ENCODE measurements at places on chromosomes 12 and 14.

GRCh38 chr14:61343991-61344405 is 22.6 kb downstream of the PRKCH start:
- no peaks in the 10 kb centered on the region for H3K36me3 ChIP-seq
- DNase-seq, result no peak
- H3K4me3 ChIP-seq, result no peak overlapping the region
- no peak overlapping the region for H3K27ac ChIP-seq
- H3K4me1 ChIP-seq, result no peaks in the 10 kb centered on the region

- DNase-seq, result peak; percentile 73
- H3K27me3 ChIP-seq, result peaks cover 100% of the 10 kb centered on the region
- H3K36me3 ChIP-seq, result no peaks in the 10 kb centered on the region
- no peaks in the 10 kb centered on the region for H3K4me1 ChIP-seq
- H3K27ac ChIP-seq, result no peak overlapping the region
Observed at GRCh38 chr12:54040148-54040494, 7.3 kb downstream of the HOXC5 start.

- no peak overlapping the region for H3K27ac ChIP-seq
- H3K4me3 ChIP-seq, result no peak overlapping the region
- peaks cover 5% of the 10 kb centered on the region for H3K4me1 ChIP-seq
- no peak for DNase-seq
- no peaks in the 10 kb centered on the region for H3K36me3 ChIP-seq
Observed at GRCh38 chr14:44778604-44779003, 183.1 kb downstream of the KLHL28 start.

DNA sequence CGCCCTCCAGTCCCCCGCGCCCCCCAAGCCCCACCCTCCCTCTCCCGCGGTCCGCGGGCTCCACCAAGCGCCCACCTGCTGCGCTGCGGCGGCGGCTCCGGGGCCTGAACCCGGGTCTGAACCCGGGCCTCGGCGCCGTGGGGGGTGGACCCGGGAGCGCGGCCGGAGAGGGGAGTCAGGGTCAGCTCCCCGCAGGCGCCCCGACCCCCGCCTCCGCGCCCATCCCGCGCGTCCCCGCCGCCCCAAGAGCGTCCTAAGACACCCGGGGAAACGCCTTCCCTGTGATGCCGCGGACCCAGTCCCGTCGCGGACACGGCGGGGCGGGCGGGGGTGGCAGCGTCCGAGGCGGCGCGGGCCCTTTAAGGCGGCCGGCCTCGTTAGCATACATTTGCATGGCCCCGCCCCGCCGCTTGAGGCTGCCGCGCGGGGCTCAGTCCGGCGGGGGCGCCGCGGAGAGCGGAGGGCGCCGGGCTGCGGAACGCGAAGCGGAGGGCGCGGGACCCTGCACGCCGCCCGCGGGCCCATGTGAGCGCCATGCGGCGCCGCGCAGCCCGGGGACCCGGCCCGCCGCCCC is at the start of gene MMP17:
TSS of gene MMP17 (plus strand) at position 433 of the 574 bp plus-strand sequence. CDS start at position 535, 102 bp downstream.
- no peak within 1 kb of the TSS for H3K27ac ChIP-seq
- H3K27me3 ChIP-seq, result peaks cover 29% of the 10 kb centered on the region

- DNase-seq, result no peak
- peaks cover 43% of the 10 kb centered on the region for H3K4me1 ChIP-seq
- peaks cover 24% of the 10 kb centered on the region for H3K36me3 ChIP-seq
Observed at GRCh38 chr14:68942296-68943035, 36.6 kb downstream of the ACTN1 start.

- no peak for DNase-seq
- H3K27me3 ChIP-seq, result no peaks in the 10 kb centered on the region
- H3K4me1 ChIP-seq, result no peaks in the 10 kb centered on the region
- no peak overlapping the region for H3K4me3 ChIP-seq
- no peaks in the 10 kb centered on the region for H3K36me3 ChIP-seq
- H3K27ac ChIP-seq, result no peak overlapping the region
Observed at GRCh38 chr14:66038618-66039017, 447.6 kb upstream of the CCDC196 start.

Data from endodermal cell (in vitro differentiated cells).